ENCODE measurements at places on chromosomes 16 and 17. TPM values are rescaled to one million over a fixed set of nuclear protein-coding genes. Genes with fewer than 3 reads are reported as not detected.

The TBC1D3D gene
- 8.8 TPM for total RNA-seq

The KCNJ18 gene
- not detected for total RNA-seq

DNA sequence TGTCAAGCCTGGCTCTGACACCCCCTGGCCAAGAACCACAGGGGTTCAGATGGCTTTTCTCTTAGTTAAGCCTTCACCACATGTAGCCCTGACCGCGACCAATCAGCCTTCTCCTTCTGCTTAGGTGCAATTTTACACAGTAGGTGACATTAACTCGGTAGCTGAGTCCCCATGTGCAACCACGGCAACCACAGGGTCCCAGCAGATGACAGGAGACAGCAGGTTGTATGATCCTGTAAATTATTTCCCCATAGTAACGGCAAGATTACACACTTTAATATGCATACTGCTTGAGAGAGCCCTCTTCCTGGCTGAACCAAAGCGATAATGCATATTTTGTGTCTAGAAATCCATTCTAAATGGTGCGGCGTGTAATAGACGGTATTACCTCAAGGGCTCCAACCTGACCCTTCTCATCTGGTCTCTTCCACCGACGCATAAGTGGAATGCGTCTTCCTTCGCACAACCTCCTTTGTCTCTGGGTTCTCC is 458.7 kb upstream of the ZFHX3 start:
- DNase-seq, result no peak

DNA sequence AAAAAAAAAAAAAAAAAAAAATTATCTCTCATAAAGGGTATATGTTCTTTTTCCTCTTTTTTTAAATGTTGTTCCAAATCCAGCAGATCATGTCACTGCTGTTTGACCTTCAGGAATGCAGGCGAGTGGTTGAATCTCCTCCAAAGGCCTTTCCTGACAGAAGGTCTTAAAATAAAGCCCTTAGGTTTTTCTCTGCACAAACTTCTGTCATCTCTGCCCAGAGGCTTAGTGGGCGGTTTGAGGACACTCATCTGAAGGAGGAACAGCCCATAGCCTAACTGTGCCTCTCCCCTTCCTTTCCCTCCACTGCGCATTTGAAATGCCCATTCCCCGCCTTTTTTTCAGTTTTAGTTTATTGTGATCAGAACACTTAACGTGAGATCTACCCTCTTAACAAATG is 270.2 kb downstream of the TMEM114 start:
- no peak for DNase-seq

The GPR139 gene
- total RNA-seq, result not detected

DNA sequence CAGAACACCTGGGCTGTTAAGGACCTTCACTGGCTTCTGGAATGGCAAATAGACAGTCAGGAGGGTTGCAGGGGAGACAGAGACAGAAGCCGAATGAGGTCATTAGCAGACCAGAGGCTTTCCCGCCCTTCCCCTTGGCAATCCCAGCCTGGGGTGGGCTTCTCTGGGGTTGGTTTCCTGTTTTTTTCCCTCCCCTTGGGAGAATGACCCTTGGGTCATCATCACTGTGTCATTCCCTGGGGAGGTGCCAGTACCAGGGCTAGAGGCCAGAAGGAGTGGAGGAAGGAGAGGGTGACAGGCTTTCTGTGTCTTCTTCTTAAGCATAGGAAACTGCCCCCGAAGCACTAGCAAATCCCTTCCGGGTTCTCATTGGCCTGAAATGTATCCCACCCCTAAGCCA is 42.9 kb upstream of the IL21R start:
- DNase-seq, result no peak

The ZP2 gene
- not detected for total RNA-seq

DNA sequence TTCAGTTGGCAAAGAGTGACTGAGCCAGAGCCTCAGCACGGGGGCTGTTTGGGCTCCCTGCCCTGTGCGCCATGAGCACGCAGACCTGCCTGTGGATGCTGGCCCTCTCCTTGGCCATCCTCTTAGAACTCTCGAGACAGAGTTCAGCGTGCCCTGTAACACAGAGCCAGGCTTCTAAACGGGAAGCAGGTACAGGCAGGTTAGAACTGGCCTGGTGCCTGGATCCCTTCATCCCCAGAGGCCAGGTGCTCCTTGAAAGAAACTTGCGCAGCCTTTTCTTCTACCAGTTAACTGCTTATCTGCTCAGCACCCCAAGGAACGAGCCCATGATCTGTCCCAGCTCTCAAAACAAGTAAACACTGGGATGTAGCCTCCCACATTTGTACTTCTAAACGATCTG is 6.9 kb downstream of the CCNF start:
- no peak for DNase-seq

The GAS2L2 gene
- not detected for total RNA-seq

- no peak for DNase-seq
Observed at GRCh38 chr16:31006589-31006988, 3.8 kb downstream of the STX1B start.

DNA sequence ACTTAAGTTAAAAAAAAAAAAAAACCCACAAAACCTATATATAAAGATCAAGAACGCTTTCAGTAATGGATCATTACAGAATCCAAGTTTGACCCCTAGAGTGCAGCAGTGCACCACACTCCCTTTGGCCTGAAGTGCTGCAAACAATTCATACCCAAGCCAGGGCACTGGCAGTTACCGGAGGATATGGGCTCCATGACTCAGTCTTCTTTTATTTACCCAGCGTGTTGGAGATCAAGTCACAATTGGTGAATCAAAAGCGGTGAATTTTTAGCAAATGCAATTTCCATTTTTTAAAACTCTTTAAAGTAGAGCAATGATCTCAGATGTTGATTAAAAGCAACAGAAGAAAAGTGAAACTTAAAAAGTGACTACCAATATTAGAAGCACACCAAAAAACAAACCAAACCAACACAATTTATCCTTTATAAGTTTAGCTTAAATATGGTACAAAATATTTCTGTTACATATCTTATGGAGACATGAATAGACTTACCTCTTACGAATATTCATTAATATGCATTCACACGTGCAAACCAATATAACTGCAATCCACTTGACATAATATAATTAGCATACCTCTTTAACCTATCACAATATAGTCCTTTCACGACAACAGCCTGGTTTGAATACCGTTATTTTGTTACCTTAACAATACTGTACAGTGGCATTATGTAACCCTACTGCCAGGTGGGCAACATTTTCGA is 46.3 kb downstream of the ZNF652 start:
- peak; percentile 86 for DNase-seq
